Fibroblast of skin of right biceps (primary cell): ENCODE measurements at places on chromosomes 5 and 9.

- DNase-seq: no peak
Measured at GRCh38 chr5:97923496-97923895, 740.4 kb upstream of the RIOK2 start.

GRCh38 chr9:120663380-120663779 lies 50.9 kb downstream of the MEGF9 start:
- no peak for DNase-seq

GRCh38 chr5:143758750-143759149 lies 53.2 kb upstream of the HMHB1 start:
- peak; percentile 69 for DNase-seq

DNA sequence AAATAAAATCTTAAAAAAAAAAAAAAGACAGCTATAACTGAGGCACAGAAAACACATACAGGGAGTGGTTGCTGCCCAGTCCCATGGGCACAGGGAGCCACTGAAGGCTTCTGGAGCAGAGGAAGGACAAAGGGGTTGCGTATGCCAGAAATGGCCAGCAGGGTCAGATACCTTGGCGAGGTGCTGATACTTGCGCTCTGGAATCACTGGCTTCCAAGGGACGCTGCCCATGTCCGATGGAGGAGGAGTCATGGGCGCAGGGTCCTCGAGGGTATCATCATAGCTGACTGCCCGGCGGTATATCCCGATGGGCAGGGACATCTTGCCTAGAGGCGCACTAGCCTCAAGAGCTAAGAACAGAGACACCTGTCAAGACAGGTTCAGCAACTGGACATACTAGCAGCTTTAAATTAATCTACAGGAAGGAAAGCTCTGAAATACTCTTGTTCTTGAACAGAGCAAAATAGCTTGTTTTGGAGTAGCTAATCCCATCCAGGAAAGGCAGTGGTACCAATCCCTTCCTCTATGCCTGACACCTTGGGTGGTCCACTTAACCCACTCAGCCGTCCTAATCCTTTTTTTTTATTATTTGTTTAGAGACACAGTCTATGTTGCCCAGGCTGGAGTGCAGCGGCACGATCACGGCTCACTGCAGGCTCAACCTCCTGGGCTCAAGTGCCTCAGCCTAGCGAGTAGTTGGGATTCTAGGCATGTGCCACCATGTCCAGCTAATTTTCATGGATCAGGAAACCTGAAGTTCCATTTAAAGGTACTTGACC lies 6.0 kb downstream of the KIAA1191 start:
- DNase-seq: no peak

DNA sequence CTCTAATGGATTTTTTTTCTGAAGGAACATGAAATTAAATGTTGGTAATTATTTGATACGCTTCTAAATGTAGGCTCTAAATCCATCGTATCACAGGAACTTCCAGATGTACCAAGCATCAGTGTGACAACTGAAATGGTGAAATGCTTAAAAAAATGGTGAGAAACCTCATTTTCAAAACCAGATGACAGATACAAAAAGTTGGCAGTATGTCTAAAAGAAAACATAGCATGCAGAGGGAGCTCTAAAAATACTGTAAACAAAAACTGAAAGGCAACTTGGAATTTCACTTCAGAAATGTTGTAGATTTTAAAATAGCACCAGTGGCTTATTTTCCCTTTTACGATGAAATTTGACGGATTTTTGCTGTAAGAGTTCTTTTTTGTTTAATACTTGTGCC lies 1043.6 kb upstream of the WWC1 start:
- DNase-seq: peak; percentile 18

- peak; percentile 20 for DNase-seq
Measured at GRCh38 chr9:87667164-87667738, 58.7 kb upstream of the CTSL start.

- DNase-seq: no peak
Measured at GRCh38 chr9:96133321-96134021, 168.5 kb downstream of the HSD17B3 start.

- peak; percentile 48 for DNase-seq
Measured at GRCh38 chr5:33816791-33817190, 75.0 kb downstream of the ADAMTS12 start.

- no peak for DNase-seq
Measured at GRCh38 chr9:22838266-22838665, 391.6 kb downstream of the DMRTA1 start.

GRCh38 chr9:121852651-121853616 lies 201.5 kb downstream of the DAB2IP start:
- DNase-seq: no peak

DNA sequence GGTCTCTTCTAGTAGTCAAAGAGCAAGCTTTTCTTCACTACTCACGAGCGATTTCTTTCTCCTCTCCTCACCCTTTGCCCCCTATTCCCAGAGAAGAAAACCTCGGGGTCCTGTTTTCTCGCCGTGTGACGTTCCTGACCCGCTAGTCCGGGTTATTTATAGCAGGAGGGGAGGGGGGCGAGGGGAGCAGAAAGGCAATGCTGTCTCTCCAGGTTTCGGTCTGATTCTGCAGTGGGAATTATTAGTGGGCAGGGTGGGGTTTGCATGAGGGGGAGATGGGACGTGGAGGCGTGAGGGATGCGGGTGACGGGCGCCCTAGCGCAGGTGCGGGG lies 847 bp upstream of the GABRB2 start:
- no peak for DNase-seq

DNA sequence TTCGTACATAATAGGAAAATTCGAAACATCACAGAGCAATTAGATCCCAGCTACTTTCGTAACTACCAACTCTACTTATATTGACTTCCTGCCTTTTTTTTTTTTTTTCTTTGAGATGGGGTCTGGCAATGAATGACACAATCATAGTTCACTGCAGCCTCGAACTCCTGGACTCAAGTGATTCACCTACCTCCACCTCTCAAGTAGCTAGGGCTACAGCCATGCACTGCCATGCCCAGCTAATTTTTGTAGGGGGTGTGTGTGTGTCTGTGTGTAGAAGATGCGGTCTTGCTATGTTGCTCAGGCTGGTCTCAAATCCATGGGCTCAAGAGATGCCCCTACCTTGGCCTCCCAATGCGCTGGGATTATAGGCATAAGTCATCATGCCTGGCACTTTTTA lies 5.8 kb upstream of the PAIP2 start:
- DNase-seq: peak; percentile 14

- peak; percentile 6 for DNase-seq
Measured at GRCh38 chr5:101580591-101580990, 677.5 kb upstream of the ST8SIA4 start.

DNA sequence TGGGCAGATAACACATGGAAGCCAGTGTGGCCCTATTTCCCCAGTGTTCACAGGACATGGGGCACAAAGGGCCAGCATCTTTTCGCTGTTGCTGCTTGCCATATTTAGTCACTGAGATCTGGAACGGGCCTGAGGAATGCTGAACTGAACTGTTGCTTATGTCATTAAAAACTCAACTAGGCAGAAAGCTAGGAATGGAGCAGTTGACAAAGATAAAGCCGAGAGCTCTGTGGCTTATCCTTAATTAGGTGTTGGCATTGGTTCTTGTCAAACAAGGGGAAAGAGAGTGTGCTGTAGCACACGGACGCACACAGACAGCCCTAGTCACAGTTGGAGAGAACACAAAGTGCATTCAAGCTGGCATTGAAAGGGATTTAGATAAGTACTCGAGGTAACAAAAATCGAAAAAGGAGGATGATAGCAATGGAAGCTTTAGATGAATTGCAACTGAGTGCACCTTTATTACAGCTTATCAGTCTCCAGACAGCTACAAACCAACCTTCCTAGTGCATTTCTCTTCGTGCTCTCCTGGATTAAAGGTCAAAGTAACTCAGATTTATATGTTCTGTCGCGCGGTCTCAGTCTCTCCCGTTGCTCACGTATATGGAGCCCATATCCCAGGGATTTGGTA lies 450.2 kb upstream of the ZNF608 start:
- DNase-seq: peak; percentile 16

DNA sequence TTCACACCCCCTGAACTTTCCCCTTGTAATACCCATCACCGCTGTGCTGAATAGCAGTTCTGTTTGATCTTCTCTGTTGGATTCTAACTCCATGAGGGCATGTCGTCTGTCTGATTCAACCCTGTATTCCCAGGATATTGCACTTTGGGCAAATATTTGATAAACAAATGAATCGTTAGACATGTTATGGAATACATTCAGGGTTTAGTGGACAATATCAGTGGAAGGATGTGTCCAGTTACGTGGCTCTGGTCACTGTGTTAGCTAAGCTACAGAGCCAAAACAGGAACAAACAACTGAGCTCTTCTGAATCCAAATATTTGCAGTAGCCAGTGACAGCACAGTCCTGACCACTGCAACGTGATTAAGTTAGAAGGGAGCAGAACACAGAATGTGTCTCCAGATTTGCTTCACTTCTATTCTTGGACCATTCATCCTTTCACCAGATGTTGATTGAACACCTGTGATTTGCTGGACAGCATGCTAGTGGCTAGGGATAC lies 13.2 kb downstream of the ANGPTL2 start:
- no peak for DNase-seq

DNA sequence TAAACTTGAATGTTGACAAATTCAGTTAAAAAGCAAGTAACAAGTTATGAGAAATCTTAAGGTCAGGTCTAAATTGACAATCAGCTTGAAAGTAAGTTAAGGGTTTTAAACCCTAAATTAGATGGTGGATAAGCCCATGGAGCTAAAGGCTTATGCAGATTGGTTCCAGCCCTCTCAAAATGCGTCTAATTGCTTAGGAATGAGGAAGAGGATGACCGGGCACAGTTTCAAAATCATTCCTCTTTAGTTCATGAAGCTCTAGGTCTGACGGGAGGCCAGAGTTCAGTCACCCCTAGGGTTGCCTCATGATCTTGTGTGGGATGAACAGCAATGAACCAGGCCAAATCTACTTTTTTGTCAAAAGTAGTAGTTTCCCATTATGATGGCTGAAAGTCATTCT lies 75.4 kb downstream of the SLC38A9 start:
- DNase-seq: peak; percentile 68

- no peak for DNase-seq
Measured at GRCh38 chr5:35320029-35320428, 89.7 kb upstream of the PRLR start.

- peak; percentile 47 for DNase-seq
Measured at GRCh38 chr9:96618209-96619123, 1.2 kb downstream of the CDC14B start.

- DNase-seq: no peak
Measured at GRCh38 chr9:110028271-110028670, 179.7 kb downstream of the C9orf152 start.

DNA sequence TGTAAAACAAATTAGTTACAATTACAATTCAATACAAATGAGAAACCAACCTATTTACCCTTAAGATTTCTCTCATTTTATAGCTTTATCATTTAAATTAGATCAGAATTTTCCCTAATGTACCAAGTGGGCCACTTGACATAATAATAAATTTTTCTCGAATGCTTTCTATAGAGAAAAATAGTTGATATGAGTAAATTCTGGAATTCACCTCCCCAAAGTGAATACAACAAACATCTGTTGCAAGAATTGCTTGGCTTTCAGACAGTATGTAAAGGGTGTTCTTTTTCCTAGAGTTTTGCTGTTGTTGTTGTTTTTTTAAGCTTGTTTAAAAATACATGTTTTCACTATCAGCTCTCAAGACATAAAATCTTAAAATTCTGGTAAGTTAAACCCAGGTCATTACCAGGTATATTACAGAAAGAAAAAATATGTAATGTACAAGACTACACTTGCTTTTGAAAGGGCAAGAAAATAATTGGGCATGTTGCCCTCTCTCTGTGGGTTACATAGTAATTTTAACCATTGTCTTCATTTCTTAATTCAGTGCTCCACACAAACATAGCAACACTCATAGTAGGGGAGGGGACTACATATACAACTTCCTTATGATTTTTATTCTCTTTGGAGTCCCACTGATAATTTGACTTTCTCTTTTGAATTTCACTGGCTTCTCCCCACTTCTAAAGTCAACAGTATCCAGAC lies 200.6 kb downstream of the ARL15 start:
- DNase-seq: no peak

DNA sequence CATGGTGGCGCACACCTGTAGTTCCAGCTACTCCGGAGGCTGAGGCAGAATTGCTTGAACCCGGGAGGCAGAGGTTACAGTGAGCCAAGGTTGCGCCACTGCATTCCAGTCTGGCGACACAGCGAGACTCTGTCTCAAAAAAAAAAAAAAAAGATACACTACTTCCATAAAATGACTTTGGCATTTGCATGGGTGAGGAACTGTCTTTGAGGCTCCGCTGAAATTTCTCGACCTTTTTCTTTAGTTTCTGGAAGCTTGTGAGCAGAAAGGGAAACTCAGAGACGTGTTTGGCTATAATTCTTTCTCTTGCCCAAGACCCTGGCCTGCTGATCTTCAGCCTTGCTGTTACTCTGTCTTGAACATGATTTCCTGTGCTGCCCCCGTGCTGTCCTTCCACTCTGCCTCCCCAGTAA lies 37.3 kb downstream of the SPIN1 start:
- peak; percentile 53 for DNase-seq

- peak; percentile 34 for DNase-seq
Measured at GRCh38 chr9:71819115-71819739, 50.9 kb upstream of the CEMIP2 start.

GRCh38 chr9:105993116-105993854 lies 298.9 kb downstream of the TMEM38B start:
- DNase-seq: no peak

DNA sequence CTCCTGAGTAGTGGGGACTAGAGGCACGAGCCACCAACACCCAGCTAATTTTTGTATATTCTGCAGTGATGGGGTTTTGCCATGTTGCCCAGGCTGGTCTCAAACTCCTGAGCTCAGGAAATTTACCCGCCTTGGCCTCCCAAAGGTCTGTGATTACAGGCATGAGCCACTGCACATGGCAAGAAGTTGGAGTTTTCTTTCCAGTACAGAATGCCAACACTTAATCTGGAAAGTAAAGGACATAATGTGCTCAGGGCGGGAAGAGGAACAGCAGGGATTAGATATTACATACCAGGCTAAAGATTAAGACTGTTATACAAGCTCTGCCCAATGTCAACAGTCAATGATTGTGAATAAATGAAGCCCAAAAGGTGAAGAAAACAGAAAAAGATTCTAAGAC lies 47.2 kb upstream of the AGXT2 start:
- no peak for DNase-seq

DNA sequence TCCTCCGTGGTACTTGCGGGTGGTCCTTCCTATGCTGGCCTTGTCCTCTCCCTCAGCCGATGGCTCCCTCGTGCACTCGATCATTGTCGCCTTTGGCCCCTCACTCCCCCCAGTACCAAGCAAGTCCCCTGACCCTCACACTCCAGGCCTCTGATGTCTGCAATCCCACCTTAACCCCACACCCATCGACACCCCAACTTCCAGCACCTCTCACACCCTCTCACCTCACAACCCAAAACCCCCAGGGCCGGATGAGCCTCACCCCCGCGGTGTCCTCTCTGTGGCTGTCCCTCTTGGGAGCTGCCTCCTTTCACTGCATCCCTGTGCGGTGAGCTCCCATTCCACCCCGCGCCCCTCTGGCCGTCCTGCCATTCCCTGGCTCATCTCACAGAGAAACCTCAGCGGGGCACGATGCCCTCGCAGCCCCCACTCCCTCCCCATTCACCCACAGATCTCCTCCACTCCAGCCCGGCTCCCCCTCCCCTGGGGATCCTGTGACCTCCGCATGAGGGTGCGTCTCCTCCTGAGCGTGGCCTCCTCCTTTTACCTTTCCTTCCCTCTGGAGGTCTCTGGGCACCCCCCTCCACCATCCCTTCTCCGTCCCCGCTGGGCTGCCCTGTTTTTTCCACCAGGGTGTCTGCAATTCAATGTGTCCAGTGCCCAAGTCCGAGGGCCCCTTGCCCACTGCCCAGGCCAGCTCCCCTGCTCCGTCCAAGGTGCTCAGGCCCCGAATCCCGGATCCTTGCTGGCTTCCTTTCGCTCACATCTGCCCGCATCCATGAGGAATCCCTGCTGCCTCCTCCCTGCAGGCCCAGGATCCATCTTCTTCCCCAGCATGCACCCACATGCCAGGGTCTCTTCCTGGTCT lies 15.8 kb upstream of the RNU6ATAC start:
- no peak for DNase-seq
